ENCODE measurements at places on chromosomes 13 and 19. TPM values are rescaled to one million over a fixed set of nuclear protein-coding genes. Genes with fewer than 3 reads are reported as not detected.

Gene CGB8
- not detected for total RNA-seq

GRCh38 chr13:40060296-40061007, 405.0 kb downstream of the COG6 start:
- DNase-seq = no peak

Gene NLRP5
- total RNA-seq = not detected

- no peak for DNase-seq
Observed at GRCh38 chr13:74003374-74003773, 130.8 kb downstream of the KLF12 start.

Gene ACTMAP
- 17.0 TPM for total RNA-seq

Gene FREM2
- 0.37 TPM for total RNA-seq

DNA sequence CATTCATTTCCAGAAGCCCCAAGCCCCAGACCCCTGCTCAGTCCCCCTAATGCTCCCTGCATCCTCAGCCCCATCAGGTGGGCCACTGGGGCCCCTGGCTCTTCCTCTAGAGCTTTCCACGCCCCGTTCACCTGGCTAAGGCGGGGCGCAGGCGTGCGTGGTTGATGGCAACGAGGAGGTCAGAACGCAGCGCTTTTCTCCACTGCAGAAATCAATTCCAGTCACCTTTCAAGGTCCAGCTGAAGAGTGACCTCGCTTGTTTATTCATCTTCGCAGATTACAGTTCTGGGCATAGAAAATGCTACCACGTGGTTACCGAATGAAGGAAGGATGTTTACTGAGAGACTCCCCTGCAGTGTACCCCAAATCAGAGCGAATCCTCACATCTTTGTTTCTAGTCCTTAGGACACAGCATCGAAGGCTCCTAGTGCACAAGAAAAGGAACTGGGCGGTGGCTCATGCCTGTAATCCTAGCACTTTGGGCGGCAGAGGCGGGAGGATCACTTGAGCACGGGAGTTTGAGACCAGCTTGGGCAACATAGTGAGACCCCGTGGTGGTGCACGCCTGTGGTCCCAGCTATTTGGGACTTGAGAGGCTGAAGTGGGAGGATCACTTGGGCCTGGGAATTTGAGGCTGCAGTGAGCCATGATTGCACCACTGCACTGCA, 828 bp upstream of the PBX4 start:
- no peak for DNase-seq

GRCh38 chr13:44312834-44313551, 60.6 kb upstream of the SERP2 start:
- DNase-seq = no peak

Gene GPR12
- total RNA-seq = not detected

- DNase-seq = peak; percentile 92
Observed at GRCh38 chr19:48674921-48675824, 2.4 kb upstream of the NTN5 start.

Gene ACP4
- not detected for total RNA-seq

DNA sequence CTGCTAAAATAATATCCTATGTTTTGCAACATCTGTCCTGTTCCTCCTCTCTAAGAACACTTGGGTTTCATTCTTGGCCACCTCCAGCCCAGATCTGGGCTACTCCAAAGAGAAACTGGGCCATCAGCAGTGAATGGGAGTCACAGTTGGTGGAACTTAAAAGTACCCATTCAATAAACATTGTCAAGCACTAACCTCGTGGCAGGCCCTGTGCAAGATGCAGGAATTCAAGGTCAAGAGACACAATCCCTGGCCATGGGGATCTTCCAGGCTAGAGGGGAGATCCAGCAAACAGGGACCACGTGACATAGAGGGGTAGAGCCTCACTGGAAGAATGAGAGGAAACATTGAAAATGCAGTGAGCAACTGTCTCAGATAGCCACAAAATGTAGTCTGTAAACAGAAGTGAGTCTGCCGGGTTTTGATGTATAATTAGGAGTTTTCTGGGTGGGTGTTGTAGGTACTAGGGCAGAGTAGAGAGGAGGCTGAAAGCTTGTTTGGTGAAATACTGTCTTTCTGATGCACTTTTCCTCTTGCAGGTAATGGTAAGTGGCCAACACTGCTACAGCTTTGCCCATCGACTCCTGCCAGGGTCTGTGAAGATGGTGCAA, 14.8 kb upstream of the EID2 start:
- no peak for DNase-seq

Gene FLT1
- 3.8 TPM for total RNA-seq

DNA sequence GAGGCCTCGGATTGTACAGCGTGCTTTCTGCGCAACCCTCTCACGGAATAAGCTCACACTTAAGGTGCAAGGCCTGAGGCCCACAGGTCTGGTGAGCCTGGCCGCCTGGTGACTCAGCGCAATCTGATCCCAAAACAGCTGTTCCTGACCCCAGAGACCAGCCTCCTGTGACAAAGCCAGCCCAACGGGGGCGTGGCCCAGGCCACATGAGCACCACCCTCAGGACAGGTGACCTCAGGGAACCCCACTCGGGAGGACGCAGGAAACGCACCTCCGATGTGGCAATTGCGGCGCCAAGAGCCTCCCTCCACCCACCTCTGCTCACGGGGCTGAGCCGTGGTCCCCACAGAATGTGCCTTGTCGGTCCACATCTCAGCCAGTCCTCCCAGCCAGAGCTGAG, 26.4 kb downstream of the GRTP1 start:
- DNase-seq = no peak

Gene ZFP82
- 8.9 TPM for total RNA-seq

DNA sequence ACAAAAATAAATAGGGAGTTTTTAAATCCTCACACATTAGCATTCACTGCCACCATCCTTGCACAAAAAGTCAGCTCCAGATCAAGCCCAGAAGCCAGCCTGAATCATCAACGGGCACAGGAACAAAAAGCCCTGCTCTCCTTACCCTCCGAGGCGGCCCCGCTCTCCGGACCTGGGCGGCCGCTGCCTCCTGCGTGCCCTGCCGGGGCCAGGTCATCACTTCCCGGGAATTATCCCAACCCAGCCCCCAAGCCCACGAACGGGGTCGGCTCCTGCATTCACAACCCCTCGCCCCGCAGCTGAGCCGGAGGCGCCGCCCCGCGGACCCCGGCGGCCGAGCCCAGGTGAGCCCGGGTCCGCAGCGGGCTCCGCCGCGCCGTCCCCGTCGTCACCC, 754 bp downstream of the DNAJB1 start:
- no peak for DNase-seq

Measured in osteocyte (in vitro differentiated cells).